ENCODE measurements at places on chromosomes 3 and 15. TPM values are rescaled to one million over a fixed set of nuclear protein-coding genes. Genes with fewer than 3 reads are reported as not detected.

TM6SF1 gene
- 1.5 TPM for total RNA-seq

TXNRD3 gene
- 7.5 TPM for total RNA-seq

PLA2G4E gene
- total RNA-seq: 0.67 TPM

LSAMP gene
- 1.1 TPM for total RNA-seq

BCHE gene
- total RNA-seq: 1.6 TPM

CASR gene
- 0.22 TPM for total RNA-seq

EAF2 gene
- total RNA-seq: 6.3 TPM

DNA sequence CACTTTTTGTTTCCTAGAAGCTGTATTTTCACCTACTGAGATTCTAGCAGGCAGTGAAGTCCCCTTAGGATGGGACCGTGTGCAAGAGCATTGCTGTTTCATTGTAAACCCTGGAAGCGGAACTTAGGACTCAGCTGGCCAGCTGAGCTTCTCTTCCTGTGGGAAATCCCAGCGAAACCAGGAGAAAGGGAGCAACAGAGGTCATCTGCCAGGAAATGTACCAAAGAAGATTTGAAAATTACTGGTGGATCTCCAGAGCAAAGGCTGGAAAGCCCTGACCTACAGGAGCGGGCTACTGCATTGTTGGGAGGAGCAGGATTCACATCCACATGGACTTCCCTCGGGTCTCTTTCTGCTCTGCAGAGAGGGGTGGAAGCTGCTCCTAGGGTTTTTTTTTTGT is 7.6 kb upstream of the ADPRH start:
- H3K4me3 ChIP-seq: no peak overlapping the region
- H3K4me1 ChIP-seq: no peaks in the 10 kb centered on the region
- DNase-seq: no peak
- H3K27me3 ChIP-seq: no peaks in the 10 kb centered on the region
- H3K27ac ChIP-seq: no peak overlapping the region

DNA sequence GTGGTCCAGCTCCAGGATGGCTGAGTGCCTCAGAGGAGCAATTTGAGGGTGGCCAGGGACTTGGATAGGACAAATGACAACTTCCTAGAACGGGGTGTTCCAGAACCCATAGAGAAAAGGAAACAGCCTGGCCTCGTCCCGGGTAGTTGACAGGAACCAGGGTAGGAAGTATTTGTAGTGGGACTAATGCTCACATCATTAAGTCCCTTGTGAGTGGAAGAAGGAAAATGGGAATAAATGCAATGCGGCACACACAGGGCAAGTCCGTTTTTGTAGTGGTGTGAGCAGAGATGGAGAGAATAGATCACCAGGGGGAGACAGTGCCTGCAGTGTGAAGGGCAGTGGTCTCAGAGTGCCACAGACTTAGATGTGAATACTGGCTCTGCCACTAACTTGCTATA is 19.6 kb downstream of the TIMP4 start:
- no peak overlapping the region for H3K4me3 ChIP-seq
- H3K36me3 ChIP-seq: no peaks in the 10 kb centered on the region
- H3K27me3 ChIP-seq: no peaks in the 10 kb centered on the region
- DNase-seq: no peak
- H3K4me1 ChIP-seq: no peaks in the 10 kb centered on the region

GRCh38 chr15:47384776-47385175 is 332.5 kb upstream of the SEMA6D start:
- DNase-seq: no peak
- H3K27ac ChIP-seq: no peak overlapping the region
- H3K4me1 ChIP-seq: no peaks in the 10 kb centered on the region
- H3K27me3 ChIP-seq: no peaks in the 10 kb centered on the region
- no peak overlapping the region for H3K4me3 ChIP-seq
- no peaks in the 10 kb centered on the region for H3K36me3 ChIP-seq

GRCh38 chr15:77839970-77840905 is 207.5 kb upstream of the LINGO1 start:
- no peaks in the 10 kb centered on the region for H3K36me3 ChIP-seq
- H3K27me3 ChIP-seq: no peaks in the 10 kb centered on the region
- no peak for DNase-seq
- H3K4me3 ChIP-seq: no peak overlapping the region

DNA sequence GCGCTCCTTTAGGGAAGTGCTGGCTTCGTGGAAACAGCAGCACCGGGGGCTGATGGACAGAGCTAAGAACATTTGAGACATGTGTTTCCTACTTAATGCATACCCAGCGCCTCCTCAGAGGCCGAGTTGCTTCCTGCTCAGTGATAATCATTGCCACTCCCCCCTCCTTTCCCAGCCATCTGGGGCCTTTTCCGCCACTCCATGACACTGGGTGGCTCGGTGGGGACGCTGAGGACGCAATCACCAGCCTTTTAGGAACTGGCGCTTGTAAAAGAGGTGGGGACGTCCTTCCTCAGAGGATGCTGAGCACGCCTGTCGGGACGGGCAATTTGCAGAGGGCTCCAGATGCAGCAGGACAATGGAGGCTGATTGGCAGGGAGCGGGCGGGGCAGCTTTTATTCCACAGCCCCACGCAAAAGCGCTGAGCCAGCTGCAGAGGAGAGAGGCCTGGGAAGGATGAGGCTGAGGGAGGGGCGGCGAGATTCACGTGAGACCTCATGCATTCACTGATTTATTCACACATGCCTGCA is 22.2 kb upstream of the IQSEC1 start:
- no peak overlapping the region for H3K27ac ChIP-seq
- no peak for DNase-seq
- no peaks in the 10 kb centered on the region for H3K36me3 ChIP-seq
- H3K4me1 ChIP-seq: no peaks in the 10 kb centered on the region
- H3K4me3 ChIP-seq: no peak overlapping the region
- no peaks in the 10 kb centered on the region for H3K27me3 ChIP-seq

DNA sequence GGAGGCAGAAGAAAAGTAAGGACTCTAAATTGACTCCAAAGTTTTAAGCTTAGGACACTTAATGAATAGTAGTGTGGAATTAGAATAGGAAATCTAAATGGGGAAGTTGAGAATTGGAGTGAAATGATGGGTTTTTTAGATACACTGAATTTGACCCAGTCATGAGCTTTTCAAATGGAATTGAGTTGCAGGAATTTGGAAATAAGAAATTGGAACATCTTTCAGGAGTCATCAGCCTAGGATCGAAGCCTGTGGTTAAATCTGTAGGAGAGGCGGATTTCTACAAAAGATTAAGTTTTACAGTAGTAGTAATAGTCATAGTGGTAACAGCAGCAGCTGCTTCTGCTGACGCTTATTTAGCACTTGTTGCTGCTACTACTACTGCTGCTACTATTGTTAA is 129.0 kb upstream of the LRRFIP2 start:
- H3K4me1 ChIP-seq: no peaks in the 10 kb centered on the region
- no peak for DNase-seq
- H3K36me3 ChIP-seq: no peaks in the 10 kb centered on the region
- no peak overlapping the region for H3K4me3 ChIP-seq
- H3K27me3 ChIP-seq: no peaks in the 10 kb centered on the region

DNA sequence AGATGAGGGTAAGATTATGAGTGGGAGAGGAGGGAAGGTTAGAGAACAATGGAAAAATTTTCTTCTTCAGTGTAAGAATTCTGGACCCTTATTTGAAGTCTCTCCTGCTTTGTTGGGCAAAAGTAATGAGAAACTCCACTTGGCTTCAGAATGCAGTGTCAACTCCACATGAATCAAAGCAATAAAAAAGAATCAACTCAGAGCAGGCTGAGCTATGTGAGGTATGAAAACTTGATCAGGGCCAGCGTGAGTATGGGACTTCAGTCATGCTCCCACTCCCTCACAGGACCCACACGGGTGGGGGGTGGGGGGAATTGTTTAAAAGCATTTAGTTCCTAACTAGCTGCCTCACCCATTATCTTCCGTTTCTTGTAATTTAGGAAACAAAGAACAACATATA is 502.2 kb downstream of the PDCD6IP start:
- no peak overlapping the region for H3K27ac ChIP-seq
- H3K4me1 ChIP-seq: no peaks in the 10 kb centered on the region
- H3K27me3 ChIP-seq: no peaks in the 10 kb centered on the region
- H3K36me3 ChIP-seq: no peaks in the 10 kb centered on the region
- H3K4me3 ChIP-seq: no peak overlapping the region

GRCh38 chr3:148881286-148881685 is 16.2 kb downstream of the CPA3 start:
- H3K4me3 ChIP-seq: no peak overlapping the region
- DNase-seq: no peak
- H3K36me3 ChIP-seq: no peaks in the 10 kb centered on the region
- H3K27me3 ChIP-seq: no peaks in the 10 kb centered on the region
- H3K27ac ChIP-seq: no peak overlapping the region

GRCh38 chr3:158103081-158103886 is 2.9 kb downstream of the SHOX2 start:
- DNase-seq: peak; percentile 26
- H3K27ac ChIP-seq: no peak overlapping the region
- H3K4me3 ChIP-seq: no peak overlapping the region
- H3K36me3 ChIP-seq: no peaks in the 10 kb centered on the region
- peaks cover 90% of the 10 kb centered on the region for H3K27me3 ChIP-seq

GRCh38 chr3:127547761-127548605 is 42.5 kb downstream of the TPRA1 start:
- no peaks in the 10 kb centered on the region for H3K36me3 ChIP-seq
- H3K4me1 ChIP-seq: peaks cover 13% of the 10 kb centered on the region
- peak overlapping the region; percentile 39 for H3K4me3 ChIP-seq
- DNase-seq: peak; percentile 82
- no peaks in the 10 kb centered on the region for H3K27me3 ChIP-seq

DNA sequence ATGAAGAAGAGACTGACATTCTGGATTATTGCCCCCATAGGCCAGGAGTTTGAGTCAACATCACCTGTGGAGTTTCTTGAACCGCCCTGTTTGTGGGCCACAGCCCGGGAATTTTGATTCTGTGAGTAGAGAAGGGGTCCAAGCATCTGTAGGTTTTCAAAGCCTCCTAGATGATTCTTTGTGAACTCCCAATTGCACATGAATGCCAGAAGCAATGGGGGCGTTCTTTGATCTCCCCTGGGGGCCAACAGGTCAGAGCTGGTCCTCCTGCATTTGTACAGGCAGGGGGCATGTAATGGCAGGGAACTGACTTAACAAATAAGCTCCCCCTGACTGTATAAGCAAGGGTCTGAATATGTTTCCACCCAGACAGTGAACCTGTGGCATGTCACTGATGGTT is 260.3 kb downstream of the SLCO3A1 start:
- no peak overlapping the region for H3K27ac ChIP-seq
- no peak for DNase-seq
- H3K4me3 ChIP-seq: no peak overlapping the region
- H3K4me1 ChIP-seq: no peaks in the 10 kb centered on the region
- H3K36me3 ChIP-seq: no peaks in the 10 kb centered on the region

- H3K27ac ChIP-seq: no peak overlapping the region
- H3K36me3 ChIP-seq: no peaks in the 10 kb centered on the region
These were observed 77.8 kb upstream of the HES1 start for GRCh38 chr3:194058189-194058571.

GRCh38 chr3:23292432-23292831 is 89.3 kb downstream of the UBE2E2 start:
- H3K4me1 ChIP-seq: no peaks in the 10 kb centered on the region
- H3K4me3 ChIP-seq: no peak overlapping the region
- no peaks in the 10 kb centered on the region for H3K36me3 ChIP-seq
- H3K27ac ChIP-seq: no peak overlapping the region
- no peaks in the 10 kb centered on the region for H3K27me3 ChIP-seq

DNA sequence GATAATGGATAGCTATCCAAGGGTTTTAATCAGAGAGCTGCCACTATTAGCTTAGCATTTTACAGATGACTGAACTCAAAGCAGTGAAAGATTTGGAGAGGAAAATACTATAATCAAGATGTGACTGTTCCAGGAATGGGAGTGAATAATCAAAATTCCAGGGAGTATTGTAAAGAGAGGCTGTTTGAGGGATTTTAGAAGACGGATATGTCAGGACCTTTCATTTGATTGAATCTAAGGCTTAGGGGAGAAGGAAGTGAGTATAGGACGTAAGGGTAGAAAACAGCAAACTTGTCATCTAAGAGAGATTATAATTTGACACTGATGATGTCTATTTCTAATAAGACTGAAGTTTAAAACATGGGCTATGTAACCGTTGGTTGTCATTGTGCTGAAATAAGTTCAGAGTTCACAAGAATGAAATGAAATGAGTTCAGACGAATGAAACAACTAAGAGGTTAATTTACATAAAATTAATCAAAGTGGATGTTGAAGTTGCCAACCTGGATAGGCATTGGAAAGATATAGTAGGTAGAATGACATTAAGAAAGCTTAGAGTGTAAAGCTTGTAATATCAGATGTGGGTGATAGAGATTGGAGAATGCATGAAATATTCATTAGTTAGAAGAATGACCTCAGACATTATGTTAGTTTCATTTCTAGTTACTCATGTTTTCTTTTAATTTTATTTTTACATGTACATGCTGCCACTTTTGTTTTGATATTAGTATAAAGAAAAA is 842.8 kb downstream of the SI start:
- H3K4me1 ChIP-seq: no peaks in the 10 kb centered on the region
- no peaks in the 10 kb centered on the region for H3K27me3 ChIP-seq
- no peak overlapping the region for H3K27ac ChIP-seq
- no peaks in the 10 kb centered on the region for H3K36me3 ChIP-seq
- H3K4me3 ChIP-seq: no peak overlapping the region
- no peak for DNase-seq

GRCh38 chr3:160130950-160131349 is 94.3 kb upstream of the C3orf80 start:
- no peaks in the 10 kb centered on the region for H3K27me3 ChIP-seq
- H3K36me3 ChIP-seq: no peaks in the 10 kb centered on the region
- no peak overlapping the region for H3K27ac ChIP-seq
- DNase-seq: no peak
- H3K4me1 ChIP-seq: no peaks in the 10 kb centered on the region
- no peak overlapping the region for H3K4me3 ChIP-seq

- no peak for DNase-seq
- H3K27ac ChIP-seq: no peak overlapping the region
- H3K27me3 ChIP-seq: peaks cover 5% of the 10 kb centered on the region
- no peaks in the 10 kb centered on the region for H3K36me3 ChIP-seq
- peaks cover 3% of the 10 kb centered on the region for H3K4me1 ChIP-seq
These were observed 129.7 kb upstream of the UBE2E1 start for GRCh38 chr3:23676093-23676492.

DNA sequence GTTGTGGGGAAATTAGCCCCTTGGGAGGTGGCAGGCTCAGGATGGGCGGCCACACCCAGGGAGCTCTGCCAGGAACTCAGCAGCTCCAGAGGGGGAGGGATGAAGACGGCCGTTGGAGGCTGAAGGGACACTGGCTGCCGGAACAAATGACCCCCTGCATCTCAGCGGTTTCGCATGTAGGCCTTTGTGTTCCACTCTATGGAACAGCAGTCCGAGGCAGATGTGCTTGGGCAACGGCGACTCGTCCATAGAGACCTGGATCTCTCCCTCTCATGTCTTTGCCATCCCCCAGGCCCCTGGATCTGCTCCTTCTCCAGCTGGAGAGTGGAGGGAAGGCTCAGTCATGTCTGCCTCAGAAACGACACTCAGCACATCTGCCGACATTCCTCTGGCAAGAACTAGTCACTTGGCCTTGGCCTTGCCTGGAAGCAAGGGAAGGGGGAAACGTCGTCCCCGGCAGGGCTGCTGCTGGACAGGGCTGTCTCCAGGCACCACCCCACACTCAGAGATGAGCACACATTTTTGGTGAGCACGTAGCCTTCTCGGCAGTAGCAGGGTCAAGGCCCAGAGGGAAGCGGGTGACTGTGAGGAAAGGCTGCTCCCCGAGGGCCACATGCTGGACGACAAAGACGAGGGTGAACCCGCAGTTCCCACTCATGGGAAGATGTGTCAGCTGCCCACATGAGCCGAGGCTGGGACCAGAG is 83.8 kb downstream of the ASB7 start:
- H3K4me1 ChIP-seq: no peaks in the 10 kb centered on the region
- H3K27me3 ChIP-seq: no peaks in the 10 kb centered on the region
- H3K27ac ChIP-seq: no peak overlapping the region
- no peak overlapping the region for H3K4me3 ChIP-seq
- H3K36me3 ChIP-seq: no peaks in the 10 kb centered on the region

GRCh38 chr3:170132335-170132734 is 49.2 kb downstream of the PHC3 start:
- no peak overlapping the region for H3K4me3 ChIP-seq
- peaks cover 4% of the 10 kb centered on the region for H3K36me3 ChIP-seq
- no peak for DNase-seq
- no peaks in the 10 kb centered on the region for H3K27me3 ChIP-seq

All from colonic mucosa (tissue), 4 donors.